ENCODE measurements at places on chromosomes 5 and 9. TPM values are rescaled to one million over a fixed set of nuclear protein-coding genes. Genes with fewer than 3 reads are reported as not detected.
A peak's percentile ranks its signal among the peaks of the same experiment; 100 is the strongest.

- no peak for ATAC-seq
These were observed 1.3 kb downstream of the AGPAT2 start for GRCh38 chr9:136685790-136686533.

- peak; percentile 49 for ATAC-seq
These were observed 547 bp downstream of the ANP32B start for GRCh38 chr9:97983589-97984187.

DNA sequence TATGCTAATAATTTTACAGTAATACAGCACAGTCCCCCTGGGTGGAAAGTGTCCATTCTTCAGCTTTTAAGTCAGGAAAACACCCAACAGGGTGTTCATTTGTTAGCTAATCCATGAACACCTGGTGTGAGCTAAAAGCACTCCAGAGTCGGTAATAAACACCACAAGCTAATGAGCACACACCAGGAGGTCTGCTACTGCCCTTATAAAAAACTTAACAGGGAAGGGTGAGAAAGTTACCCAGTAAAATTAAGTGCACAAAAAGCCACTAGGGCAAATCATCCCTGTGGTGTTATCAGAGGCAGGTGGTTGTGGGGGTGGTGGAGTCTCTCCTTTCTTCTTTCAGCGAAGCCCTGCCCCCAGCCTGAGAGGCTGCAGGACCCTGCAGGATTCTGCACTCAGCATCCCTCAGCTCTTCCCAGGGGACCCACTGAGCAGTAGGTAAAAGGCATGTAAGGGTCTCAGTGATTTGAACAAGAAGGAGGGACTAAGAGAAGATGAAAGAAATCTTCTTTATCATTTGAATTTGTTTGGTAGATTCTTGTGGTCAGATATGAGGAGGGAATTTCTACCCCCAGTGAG, 14.4 kb downstream of the GDNF start:
- no peak for ATAC-seq

DNA sequence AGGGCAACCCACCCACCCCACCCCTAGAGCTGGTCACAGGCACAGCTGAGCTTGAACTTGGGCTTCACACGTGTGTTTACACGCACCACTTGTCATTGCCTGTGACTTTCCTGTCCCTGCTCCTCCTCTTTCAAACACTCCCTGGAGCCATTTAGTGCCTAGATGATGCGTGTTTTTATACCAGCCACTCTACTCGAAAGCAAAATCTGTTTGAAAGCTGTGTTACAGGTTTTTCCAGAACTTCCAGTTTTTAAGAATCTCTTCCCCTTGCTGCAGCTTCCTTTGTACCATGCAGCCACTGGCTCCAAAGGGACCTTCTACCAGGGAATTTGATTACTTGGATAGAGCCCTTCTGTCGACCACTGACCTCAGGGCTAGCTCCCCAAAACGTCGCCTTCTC, 78.8 kb upstream of the SPRY4 start:
- ATAC-seq, result no peak

The SETX gene
- total RNA-seq, result 50.5 TPM

The ANKRD34B gene
- not detected for total RNA-seq

The GBGT1 gene
- total RNA-seq, result 17.0 TPM
